ENCODE measurements at places on chromosomes 16 and 17.

- peaks cover 4% of the 10 kb centered on the region for H3K4me1 ChIP-seq
- peak; percentile 62 for DNase-seq
- H3K4me3 ChIP-seq: peak overlapping the region; percentile 41
- H3K36me3 ChIP-seq: no peaks in the 10 kb centered on the region
- peak overlapping the region; percentile 72 for H3K27ac ChIP-seq
- peaks cover 2% of the 10 kb centered on the region for H3K27me3 ChIP-seq
These were observed 9.4 kb upstream of the ENGASE start for GRCh38 chr17:79065105-79065670.

DNA sequence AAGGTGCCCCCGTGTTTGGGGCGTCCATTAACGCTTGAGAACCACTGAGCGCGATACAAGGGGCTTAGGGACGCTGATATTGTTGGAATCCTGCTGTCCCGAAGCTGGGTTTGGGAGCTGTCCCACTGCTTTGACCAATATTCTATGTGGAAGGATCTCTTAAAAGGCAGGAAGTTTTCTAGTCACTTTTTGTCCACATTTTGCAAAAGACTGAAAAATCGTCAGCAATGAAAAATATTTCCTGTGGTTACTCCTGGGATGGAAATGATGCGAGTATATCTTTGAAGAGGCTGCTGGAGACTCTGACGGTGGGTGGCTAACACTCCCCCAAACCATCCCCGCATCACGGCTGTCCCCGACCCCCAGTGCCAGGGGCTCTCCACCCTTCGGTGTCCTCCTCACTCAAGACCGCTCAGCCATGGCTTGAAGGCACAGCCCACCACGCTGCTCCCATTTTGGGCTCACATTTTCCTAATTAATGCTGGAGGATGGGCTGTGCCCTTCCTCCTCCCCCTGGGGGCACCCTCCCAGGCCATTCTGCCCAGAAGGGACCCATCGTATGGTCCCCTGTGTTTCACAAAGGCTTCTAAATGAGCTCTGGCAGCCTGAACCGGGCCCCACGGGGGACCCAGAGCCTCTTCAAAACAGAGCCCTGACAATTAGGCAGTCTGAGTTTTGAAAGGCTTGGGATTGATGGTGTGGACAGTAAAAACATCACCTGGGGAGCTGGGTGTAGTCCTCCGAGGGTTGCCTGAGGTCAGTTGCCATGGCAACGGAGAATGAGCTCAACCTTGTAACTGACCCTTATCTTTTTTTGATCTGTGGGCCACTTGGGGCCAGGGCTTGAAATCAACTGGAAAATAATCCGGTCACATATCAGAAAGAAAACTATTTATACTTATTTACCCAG is 158.6 kb downstream of the C16orf78 start:
- H3K36me3 ChIP-seq: no peaks in the 10 kb centered on the region
- peaks cover 8% of the 10 kb centered on the region for H3K4me1 ChIP-seq
- no peak overlapping the region for H3K27ac ChIP-seq
- DNase-seq: no peak
- no peaks in the 10 kb centered on the region for H3K27me3 ChIP-seq

GRCh38 chr17:44059101-44059892 is 7.2 kb downstream of the LSM12 start:
- H3K36me3 ChIP-seq: peaks cover 85% of the 10 kb centered on the region
- no peak for DNase-seq
- H3K4me1 ChIP-seq: peaks cover 52% of the 10 kb centered on the region
- H3K4me3 ChIP-seq: no peak overlapping the region

- no peak overlapping the region for H3K4me3 ChIP-seq
- DNase-seq: no peak
- H3K27me3 ChIP-seq: peaks cover 13% of the 10 kb centered on the region
- no peaks in the 10 kb centered on the region for H3K36me3 ChIP-seq
- H3K4me1 ChIP-seq: peaks cover 35% of the 10 kb centered on the region
These were observed 71.6 kb upstream of the SMIM36 start for GRCh38 chr17:55582897-55583296.

DNA sequence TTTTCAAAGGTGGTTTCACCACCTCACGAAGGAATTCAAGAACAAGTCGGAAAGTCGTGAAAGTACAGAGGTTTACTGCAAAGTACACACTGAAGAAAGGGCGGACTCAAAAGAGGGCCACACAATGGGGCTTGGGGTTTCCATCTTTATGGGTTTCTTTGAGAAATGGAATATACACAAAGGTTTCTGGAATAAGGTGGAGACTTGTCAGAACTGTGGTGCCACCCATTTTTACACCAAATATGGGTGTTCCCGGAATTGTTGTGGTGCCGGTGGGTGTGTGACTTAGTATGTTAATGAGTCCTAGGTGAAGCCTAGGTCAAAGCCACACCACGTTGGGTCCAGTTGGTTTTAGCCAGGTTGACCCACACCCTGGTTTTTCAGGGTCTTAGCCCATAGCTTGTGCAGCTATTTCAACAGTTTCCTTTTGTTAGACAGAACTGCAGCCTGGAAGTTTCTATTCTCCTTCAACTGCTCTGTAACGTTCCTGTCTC is 567 bp upstream of the GCSH start:
- peaks cover 17% of the 10 kb centered on the region for H3K36me3 ChIP-seq
- H3K4me1 ChIP-seq: peaks cover 21% of the 10 kb centered on the region
- H3K27me3 ChIP-seq: no peaks in the 10 kb centered on the region
- peak overlapping the region; percentile 56 for H3K27ac ChIP-seq
- no peak for DNase-seq

- H3K27me3 ChIP-seq: peaks cover 5% of the 10 kb centered on the region
- H3K27ac ChIP-seq: no peak overlapping the region
- H3K4me1 ChIP-seq: peaks cover 22% of the 10 kb centered on the region
- no peaks in the 10 kb centered on the region for H3K36me3 ChIP-seq
These were observed 124.8 kb downstream of the RGS9 start for GRCh38 chr17:65261682-65262636.

Measured in activated T-cell treated with anti-CD3 and anti-CD28 coated beads, Interleukin-2, amount 50 U/mL, for 24 hours (primary cell).